Fibroblast of the aortic adventitia (primary cell): ENCODE measurements at places on chromosomes 2 and 18. TPM values are rescaled to one million over a fixed set of nuclear protein-coding genes. Genes with fewer than 3 reads are reported as not detected.

The MAPK4 gene
- under 0.01 TPM in 1 of 2 replicates, not detected in the other for total RNA-seq

The COBLL1 gene
- 18.4 and 25.3 TPM in 2 replicates for total RNA-seq

The LHCGR gene
- total RNA-seq = 0.25 TPM in 1 of 2 replicates, not detected in the other

The LYG1 gene
- total RNA-seq = 0.09 TPM in 1 of 2 replicates, not detected in the other

The ANKRD30BL gene
- total RNA-seq = 0.16 TPM in 1 of 2 replicates, not detected in the other

The HOXD4 gene
- 1.1 TPM in 1 of 2 replicates, not detected in the other for total RNA-seq

The CCDC85A gene
- total RNA-seq = 0.45 and 1.8 TPM in 2 replicates

The GKN1 gene
- not detected in 2 replicates for total RNA-seq

The CAPN14 gene
- 0.09 and 0.16 TPM in 2 replicates for total RNA-seq

The EVA1A gene
- 25.2 and 28.1 TPM in 2 replicates for total RNA-seq

The PRKAG3 gene
- 0.18 and 0.41 TPM in 2 replicates for total RNA-seq

The SALL3 gene
- total RNA-seq = not detected in 2 replicates

The PPP1R1C gene
- total RNA-seq = 1.4 TPM in 1 of 2 replicates, not detected in the other

The CABLES1 gene
- 7.4 and 19.2 TPM in 2 replicates for total RNA-seq

The ARID5A gene
- total RNA-seq = 7.8 and 8.3 TPM in 2 replicates

The PARD6G gene
- total RNA-seq = 0.54 and 2.5 TPM in 2 replicates

The AP1S3 gene
- 8.1 and 16.8 TPM in 2 replicates for total RNA-seq

The CDH20 gene
- total RNA-seq = 0.09 TPM in 1 of 2 replicates, not detected in the other

The SIX2 gene
- 2.9 and 8.3 TPM in 2 replicates for total RNA-seq

The RIOK3 gene
- 58.1 and 89.3 TPM in 2 replicates for total RNA-seq

The LMAN2L gene
- total RNA-seq = 9.5 and 12.2 TPM in 2 replicates

The ABCG8 gene
- not detected in 2 replicates for total RNA-seq

The PHOSPHO2 gene
- total RNA-seq = 5.2 and 12.0 TPM in 2 replicates

The PTPRN gene
- 0.36 and 1.8 TPM in 2 replicates for total RNA-seq

The MALL gene
- 10.1 and 442 TPM in 2 replicates for total RNA-seq

The TMEM247 gene
- total RNA-seq = not detected in 2 replicates
